ENCODE measurements at places on chromosomes 2 and 18.

- DNase-seq: no peak
These were observed 223.3 kb downstream of the METTL4 start for GRCh38 chr18:2348003-2348402.

DNA sequence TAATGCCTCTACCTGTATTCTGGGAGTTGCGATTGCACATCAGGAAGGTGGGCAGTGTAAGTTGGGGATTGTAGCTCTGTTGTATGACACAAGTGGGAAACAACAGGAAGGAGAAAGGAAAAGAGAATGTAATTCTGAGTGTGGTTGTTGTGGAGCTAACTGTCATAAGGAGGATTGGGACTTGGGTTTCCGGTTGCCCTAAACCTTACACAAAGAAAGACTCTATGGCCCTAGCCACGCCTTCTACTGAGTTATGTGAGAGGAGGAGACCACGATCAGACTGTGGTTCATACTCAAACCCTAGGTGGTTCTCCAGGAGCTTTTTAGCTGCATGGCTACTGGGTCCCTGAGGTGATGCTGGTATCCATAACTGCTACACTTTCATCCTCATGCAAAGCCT, 86.5 kb downstream of the TANC1 start:
- DNase-seq: no peak

DNA sequence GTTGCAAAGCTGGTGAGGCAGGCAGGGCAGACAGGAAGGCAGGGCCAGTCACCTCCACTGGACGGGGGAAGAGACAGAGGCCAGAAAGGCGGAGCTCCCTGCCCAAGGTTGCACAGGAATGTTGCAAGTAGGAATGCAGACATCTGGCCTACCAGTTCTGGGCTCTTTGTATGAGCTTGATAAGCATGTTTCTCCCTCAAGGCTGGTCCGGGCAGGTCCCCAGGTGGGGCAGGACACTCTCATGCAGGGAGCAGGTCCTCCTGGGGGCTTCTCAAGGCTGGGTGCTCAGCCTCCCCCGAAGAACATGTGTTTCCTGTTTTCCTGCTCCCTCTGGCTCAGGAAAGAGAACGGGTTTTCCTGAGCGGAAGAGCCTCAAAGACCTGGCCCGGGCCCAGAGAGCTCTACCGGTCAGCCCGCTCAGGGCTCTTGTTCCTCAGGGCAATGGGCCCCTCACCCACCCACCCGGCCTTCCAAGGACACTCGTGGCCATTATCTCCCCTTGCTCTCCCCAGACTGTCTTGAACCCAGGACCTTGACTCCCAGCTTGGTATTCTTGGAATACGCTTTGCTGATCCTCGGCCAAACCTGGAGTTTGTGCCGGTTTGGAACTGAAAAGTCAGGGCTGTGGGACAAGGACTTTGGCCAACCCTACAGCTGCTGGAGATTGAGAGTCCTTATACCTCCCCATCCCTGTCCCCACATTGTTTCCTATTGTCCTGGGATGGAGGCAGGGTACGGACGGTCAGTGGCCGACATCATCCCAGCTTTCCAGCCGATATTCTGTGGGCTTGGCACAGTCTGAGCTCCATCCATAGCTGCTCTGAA, 87.7 kb upstream of the HAAO start:
- no peak for DNase-seq

GRCh38 chr2:38592951-38593350, 9.8 kb downstream of the HNRNPLL start:
- no peak for DNase-seq

DNA sequence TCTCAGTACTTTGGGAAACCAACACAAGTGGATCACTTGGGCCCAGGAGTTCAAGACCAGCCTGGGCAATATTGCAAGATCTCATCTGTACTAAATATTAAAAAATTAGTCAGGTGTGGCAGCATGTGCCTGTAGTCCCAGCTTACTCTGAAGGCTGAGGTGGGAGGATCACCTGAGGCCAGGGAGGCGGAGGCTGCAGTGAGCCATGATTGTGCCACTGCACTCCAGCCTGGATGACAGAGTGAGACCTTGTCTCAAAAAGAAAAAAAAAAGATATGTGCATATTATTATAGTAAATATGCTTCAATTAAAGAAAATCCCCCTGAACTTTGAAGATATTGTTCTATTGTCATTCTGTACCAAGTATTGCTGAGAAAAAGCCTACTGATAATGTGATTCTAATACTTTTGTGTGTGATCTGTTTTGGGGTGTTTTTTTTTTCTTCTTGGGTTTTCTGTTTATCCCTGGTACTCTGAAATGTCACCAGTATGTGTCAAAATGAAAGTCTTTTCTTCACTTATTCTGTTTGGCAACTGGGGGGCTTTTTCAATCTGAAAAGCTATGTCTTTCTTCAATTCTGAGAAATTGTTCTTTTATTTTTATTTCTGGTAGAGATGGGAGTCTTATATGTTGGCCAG, 13.2 kb downstream of the NEURL3 start:
- DNase-seq: no peak

- DNase-seq: no peak
These were observed 16.4 kb downstream of the GPR45 start for GRCh38 chr2:105257981-105258380.

GRCh38 chr2:225462945-225463344, 63.4 kb downstream of the NYAP2 start:
- DNase-seq: no peak

- no peak for DNase-seq
These were observed 103.9 kb downstream of the COLEC12 start for GRCh38 chr18:396556-396955.

GRCh38 chr2:3325458-3326181, 52.0 kb downstream of the EIPR1 start:
- no peak for DNase-seq

- no peak for DNase-seq
These were observed 20.7 kb downstream of the TOGARAM2 start for GRCh38 chr2:29001806-29002205.

DNA sequence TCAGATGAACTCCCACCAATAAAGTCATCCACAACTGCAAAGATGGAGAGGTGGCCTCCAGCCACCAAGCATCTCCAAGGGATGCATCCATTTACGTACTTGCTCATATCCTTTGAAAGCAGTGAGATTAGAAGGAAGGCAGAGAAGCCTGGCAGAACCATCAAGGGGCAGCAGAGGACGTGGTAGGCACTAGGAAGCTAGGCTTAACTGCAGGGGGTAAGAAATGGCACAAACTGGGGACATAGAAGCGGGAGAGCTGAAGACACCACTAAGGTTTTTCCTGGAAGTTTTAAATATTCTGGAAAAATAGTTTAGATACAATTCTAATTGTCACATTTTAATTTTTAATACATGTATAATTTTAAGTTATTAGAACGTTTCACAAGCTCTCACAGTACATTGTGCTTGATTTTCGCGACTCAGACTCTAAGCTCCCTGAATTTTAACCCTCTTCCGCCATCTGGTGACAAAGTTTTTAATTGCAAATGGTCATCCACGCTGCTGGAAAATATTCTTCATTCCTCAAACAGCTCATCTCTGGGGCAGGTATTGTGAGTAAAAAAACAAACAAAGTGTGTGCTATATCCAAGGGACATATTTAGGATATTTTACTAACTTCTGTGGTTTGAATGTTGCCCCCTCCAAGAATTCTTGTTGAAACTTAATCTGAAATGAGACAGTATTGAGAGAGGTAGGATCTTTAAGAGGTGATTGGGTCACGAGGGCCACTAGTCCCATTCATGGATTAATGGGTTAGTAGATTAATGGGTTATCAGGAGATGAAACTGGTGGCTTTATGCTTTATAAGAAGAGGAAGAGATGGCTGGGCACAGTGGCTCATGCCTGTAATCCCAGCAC, 1.6 kb upstream of the PSTPIP2 start:
- no peak for DNase-seq

- DNase-seq: no peak
These were observed 77.0 kb upstream of the GALNT3 start for GRCh38 chr2:165871025-165871424.

GRCh38 chr2:182610231-182610630, 105.8 kb upstream of the DNAJC10 start:
- DNase-seq: no peak

- no peak for DNase-seq
These were observed 26.7 kb upstream of the ALPP start for GRCh38 chr2:232351686-232352510.

- no peak for DNase-seq
These were observed 76.4 kb downstream of the SRD5A2 start for GRCh38 chr2:31504311-31504710.

DNA sequence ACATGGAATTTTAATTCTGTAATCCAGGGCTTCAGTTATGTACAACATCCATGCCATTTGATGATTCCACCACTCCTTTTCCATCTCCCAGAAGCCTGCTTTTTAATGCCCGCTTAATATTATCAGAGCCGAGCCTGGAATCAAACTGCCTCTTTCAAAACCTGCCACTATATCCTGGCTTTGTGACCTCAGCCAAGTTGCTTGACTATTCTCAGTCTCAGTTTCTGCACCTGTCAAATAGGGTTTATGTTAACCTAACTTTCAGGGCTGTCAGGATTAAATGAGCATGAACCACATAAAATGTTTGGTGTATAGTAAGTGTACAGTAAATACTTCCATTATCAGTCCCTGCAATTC, 108.7 kb downstream of the XRCC5 start:
- no peak for DNase-seq

- DNase-seq: no peak
These were observed 1241.1 kb upstream of the ZEB2 start for GRCh38 chr2:145760781-145761649.

DNA sequence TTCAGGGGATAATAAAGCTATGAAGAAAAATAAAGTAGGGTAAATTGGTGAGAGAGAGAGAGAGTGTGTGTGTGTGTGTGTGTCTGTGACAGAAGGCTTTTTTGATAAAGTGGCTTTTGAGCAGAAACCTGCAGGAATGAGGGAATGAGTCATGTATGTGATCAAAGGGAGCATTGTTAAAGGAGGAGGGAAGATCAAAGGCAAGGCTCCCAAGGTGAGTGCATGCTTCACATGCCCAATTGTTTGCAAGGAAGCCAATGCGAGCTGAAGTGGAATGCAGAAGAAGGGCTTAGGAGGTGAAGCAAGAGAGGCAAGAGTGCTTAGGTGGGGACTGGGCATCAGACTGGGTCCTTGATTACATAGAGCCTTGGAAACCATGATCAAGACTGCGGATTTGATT, 96.8 kb downstream of the DNAH6 start:
- no peak for DNase-seq

GRCh38 chr18:52489396-52490306, 149.7 kb downstream of the DCC start:
- no peak for DNase-seq

- DNase-seq: no peak
These were observed 17.3 kb upstream of the KLHL23 start for GRCh38 chr2:169716238-169716886.

- DNase-seq: no peak
These were observed 247.4 kb downstream of the MYO3B start for GRCh38 chr2:170425281-170425751.

GRCh38 chr18:78431606-78432005, 548.0 kb upstream of the SALL3 start:
- DNase-seq: no peak

GRCh38 chr2:151827564-151828142, 568 bp downstream of the ARL5A start:
- DNase-seq: no peak

GRCh38 chr2:170743530-170744239, 26.5 kb upstream of the ERICH2 start:
- no peak for DNase-seq

- no peak for DNase-seq
These were observed 408.1 kb downstream of the THSD7B start for GRCh38 chr2:137173463-137173862.

- DNase-seq: no peak
These were observed 10.2 kb downstream of the IL1F10 start for GRCh38 chr2:113077921-113078320.

GRCh38 chr18:62126737-62127136, 60.1 kb downstream of the PIGN start:
- no peak for DNase-seq

DNA sequence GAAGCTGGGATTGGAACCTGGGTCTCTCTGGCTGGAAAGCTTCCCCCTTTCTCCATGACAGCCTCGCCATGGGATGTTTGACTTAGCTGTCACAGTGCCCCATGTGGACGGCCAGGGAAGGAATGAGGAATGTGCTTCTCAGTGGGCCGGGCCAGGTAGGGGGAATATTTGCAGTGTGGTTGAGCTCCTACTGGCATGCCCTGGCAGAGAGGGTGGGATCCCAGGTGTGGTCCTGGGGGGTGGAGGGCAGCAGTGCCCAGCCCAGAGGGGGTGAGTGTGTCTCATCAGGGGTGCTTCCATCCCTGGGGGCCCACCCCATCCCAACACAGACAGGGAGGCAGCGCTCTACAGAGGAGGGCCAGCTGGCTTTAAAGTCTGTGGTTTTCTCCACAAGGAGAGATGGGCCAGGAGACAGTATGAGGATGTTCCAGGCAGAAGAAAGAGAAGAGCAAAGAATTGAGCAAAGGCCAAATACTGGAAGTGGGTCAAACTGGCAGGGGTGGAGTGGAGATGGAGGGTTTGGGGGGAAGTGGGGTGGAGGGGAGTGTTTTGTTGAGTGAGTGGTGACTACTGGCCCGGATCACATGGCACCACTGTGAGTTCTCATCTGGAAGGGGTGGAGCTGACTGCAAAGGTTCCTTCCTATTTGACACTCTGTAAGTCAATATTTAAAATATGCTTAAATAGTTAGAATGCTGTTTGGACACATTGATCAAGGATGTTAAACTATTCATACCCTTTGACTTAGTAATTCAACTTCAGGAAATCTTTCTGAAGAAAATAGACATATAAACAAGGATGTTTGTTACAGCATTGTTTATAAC, 94.0 kb downstream of the MYCN start:
- no peak for DNase-seq

DNA sequence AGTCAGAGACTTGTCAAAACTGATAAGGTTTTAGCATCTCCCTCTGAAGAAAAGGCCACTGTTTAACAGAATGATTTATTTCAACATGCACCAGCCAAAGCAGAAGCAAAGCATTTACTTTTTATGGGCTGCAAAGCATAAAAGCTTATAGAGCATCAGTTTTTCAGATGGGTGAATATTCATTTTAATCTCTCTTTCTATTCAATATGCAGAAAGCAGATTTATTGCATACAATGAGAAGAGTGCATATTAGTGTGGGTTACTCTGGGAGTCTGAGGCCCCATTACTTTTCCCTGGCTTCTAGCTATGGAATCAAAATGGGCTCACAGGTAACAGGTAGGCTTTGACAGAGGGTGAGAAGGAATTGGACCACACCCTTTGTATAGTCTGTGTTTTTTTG, 9.0 kb downstream of the PTPRM start:
- DNase-seq: no peak

DNA sequence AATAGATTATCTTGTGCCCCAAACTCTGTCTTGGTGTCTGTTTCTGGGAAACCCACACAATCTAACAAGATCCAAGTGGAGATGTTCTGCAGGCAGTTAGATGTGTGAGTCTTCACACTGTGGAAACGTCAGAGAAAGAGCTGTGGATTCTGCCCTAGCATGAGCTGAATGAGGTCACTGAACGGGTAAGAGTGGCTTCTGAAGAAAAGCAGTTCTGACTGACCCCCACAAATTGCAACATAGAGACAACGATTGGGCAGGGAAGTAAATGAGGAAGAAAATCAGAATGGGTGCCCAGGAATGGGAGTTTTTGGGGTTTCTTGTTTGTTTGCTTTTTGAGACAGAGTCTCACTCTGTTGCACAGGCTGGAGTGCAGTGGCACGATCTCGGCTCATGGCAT, 12.9 kb upstream of the RPL37A start:
- DNase-seq: no peak
